Astrocyte of the cerebellum (primary cell): ENCODE measurements at places on chromosomes 2 and 18.
A peak's percentile ranks its signal among the peaks of the same experiment; 100 is the strongest.

DNA sequence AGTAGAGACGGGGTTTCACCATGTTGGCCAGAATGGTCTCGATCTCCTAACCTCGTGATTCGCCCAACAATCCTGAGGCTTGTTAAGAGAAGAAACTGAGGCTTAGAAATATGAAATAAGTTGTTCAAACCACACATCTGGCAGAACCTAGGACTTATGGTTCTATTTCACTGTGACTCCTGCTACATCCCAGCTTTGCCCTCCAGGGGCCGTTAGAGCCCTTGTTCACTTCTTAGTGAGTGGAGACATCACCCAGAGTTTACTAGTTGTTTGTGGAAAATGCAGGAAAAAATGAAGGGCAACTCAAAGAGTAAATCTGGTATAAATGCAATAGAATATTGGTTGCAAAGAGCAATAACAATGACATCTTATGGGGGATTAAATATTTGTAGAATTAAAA is 43.9 kb downstream of the MARCHF4 start:
- no peak for DNase-seq

DNA sequence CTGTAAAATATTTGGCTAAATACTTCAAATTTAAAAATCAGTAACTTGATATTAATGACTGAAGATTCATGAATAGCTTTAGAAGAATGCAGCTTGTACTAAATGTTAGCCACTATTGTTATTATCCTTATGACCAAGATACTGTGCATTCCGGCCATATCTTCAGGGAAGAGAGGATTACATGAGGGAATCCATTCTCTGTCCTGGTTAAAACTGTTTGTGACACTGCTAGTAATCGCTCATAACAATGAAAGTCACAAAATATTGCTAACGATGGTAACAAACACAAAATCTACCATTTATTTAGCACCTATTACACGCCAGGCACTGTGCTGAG is 217.7 kb downstream of the PRKCE start:
- DNase-seq, result no peak

DNA sequence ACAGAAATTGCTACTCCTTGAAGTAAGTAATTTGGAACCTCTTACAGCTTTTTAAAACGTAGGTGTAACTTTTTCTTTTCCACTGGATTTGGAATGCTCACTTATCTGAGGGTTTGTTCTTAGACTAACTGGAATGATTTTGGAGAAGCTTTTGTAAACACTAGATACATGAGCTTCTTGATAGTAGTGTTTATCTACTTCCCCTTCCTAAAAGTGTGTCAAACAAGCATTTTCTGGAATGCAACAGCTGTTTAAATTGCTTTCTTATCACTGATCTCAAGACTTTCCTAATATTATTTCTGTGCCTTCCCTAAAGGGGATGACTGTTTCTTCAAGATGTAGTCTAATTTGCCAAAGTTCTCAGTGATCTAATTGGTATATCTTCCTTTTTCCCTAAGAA is 282.6 kb downstream of the CCDC178 start:
- DNase-seq, result no peak

DNA sequence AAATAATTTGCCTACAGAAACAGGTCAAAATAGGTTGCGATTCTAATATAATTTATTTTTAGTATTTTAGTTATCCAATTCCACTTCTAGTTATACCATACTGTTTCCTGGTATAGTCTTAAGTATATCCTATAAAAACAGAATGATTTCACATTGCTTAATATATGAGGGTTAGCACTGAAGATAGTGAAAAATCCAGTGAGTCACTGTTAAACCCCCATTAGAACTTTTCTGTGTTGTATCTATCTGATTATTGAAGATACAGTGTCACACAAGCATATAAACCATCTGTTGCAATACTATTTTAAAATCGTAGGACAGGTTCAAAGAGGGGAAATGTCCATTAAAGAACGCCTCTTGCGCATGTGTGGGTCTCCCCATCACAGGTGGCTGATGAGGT is 110.0 kb downstream of the FEZ2 start:
- DNase-seq, result no peak

DNA sequence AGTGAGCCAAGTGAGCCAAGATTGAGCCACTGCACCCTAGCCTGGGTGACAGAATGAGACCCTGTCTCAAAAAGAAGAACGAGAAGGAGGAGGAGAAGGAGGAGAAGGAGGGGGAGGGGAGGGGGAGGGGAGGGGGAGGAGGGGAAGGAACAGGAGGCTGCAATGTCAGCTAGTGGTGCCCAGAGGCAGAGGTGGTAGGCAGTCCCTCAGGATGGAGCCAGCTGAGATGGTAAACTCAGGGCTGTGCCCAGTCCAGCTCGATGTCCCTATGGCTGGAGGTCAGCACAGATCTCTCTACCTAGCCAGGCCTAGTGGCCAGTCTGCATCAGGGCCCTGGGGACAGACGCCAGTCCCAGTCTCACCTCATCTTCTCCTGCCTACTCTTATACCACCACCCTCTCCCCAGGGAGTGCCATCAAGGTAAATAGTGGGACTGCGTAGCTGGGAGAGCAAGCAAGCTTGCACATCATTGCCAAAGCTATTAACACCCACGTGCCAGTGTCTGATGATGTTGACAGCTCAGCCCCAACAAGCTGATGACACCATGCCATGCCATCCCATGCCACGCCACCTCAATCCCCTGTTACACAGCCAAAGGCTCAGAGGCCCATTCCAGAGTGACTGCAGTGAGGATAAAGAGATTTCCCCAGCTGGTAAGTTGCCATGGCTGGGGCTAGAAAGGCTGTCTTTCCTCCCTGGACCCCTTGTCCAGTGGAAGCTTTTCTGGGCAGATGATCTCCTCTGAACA is 7.6 kb upstream of the PLB1 start:
- no peak for DNase-seq

DNA sequence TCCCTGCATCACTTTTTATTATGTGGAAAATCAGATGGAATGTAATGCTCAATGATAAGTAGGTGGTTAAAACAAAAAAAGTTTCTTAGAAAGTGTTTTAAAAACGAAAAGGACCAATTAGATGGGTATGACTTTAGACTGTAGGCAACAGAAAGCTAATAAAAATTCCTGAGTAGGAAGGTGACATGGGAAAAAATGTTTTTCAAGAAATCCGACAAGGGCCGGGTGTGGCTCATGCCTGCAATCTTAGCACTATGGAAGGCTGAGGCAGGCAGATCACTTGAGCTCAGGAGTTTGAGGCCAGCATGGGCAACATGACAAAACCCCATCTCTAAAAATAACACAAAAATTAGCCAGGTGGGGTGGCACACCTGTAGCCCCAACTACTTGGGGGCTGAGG is 126.1 kb downstream of the THADA start:
- no peak for DNase-seq

GRCh38 chr18:58820251-58820650 is 44.4 kb upstream of the ZNF532 start:
- no peak for DNase-seq

GRCh38 chr2:65349863-65350262 is 82.5 kb downstream of the SPRED2 start:
- peak; percentile 53 for DNase-seq

- DNase-seq, result no peak
Observed at GRCh38 chr2:183426825-183427224, 302.6 kb downstream of the NUP35 start.

DNA sequence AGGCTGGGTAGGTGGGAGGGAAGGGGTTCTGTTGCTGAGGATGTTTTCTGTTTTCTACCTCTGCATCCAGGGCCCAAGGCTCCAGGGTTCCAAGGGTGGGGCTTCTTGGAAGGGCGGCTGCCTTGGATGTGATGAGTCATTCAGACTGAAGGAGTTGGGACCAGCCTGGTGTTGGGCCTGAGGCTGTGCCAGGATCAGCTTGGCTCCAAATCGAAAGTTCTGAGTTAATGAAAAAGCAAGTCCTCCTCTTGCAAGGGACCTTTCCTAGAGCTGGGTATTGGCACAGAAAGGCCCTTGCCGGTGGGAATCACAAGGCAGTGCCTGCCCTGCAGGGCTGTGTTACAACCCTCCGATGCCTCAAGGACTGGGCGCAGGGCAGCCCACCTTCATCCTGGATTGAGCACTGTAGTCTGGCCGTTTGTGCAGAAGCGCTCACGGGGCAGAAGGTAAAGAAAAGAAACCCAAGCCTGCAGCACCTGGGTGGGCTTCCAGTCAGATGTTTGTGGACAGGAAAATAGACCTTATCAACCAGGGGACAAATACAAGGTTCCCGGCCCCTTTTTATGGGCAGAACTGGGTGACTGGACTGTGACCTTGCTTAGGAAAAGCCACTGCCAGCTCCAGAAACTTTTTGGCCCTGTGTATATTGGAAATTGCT is 52.5 kb upstream of the MCFD2 start:
- peak; percentile 81 for DNase-seq

GRCh38 chr2:153387203-153387602 is 91.4 kb downstream of the RPRM start:
- no peak for DNase-seq

DNA sequence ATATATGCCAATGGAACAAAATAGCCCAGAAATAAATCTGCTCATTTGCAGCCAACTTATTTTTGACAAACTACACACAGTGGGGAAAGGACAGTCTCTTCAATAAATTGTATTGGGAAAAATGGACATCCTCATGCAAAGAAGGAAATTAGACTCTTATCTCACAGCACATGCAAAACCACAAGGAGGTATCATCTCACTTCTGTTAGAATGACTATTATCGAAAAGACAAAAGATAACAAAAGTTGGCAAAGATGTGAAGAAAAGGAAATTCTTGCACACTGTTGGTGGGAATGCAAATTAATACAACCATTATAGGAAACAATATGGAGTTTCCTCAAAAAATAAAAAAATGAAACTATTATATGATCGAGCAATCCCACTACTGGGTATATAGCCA is 16.3 kb upstream of the WDR75 start:
- no peak for DNase-seq

- DNase-seq, result no peak
Observed at GRCh38 chr2:26300234-26300925, 45.6 kb upstream of the SELENOI start.

DNA sequence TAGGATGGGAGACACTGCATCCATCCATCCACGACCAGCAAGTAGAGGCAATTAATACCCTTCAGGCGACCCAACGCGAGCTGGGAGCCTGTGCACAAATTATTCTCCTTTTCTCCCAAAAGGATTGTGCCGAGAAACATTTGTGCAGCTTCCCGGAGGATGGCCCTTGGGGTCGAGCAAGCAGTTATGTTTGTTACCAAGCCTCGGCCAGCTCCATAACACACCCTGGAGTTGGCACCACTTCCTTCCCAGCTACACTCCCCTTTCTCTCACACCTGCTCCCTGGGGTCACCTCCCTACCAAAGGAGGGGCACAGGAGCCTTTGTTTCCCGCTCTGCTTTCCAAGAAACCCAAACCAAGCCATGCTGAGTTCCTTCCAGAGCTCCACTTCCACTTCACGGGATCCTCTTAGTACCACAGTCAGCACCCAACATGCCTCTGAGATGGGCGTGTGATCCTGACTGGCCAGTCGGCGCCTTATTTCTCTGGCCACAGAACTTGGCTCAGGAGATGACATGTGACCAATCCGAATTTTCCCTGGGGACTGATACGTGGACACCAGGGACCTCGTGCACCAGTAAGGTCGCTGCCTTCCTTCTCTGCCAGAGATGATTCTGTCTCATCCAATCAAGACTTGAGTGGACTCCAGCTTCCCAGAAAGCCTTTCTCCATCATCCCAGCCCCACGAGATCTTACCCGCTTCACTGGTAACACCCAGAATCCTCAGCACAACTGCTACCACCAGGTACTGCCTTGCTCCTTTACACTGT is 28.5 kb downstream of the GPR55 start:
- DNase-seq, result no peak

- DNase-seq, result no peak
Observed at GRCh38 chr2:240323601-240324291, 111.7 kb upstream of the GPC1 start.

DNA sequence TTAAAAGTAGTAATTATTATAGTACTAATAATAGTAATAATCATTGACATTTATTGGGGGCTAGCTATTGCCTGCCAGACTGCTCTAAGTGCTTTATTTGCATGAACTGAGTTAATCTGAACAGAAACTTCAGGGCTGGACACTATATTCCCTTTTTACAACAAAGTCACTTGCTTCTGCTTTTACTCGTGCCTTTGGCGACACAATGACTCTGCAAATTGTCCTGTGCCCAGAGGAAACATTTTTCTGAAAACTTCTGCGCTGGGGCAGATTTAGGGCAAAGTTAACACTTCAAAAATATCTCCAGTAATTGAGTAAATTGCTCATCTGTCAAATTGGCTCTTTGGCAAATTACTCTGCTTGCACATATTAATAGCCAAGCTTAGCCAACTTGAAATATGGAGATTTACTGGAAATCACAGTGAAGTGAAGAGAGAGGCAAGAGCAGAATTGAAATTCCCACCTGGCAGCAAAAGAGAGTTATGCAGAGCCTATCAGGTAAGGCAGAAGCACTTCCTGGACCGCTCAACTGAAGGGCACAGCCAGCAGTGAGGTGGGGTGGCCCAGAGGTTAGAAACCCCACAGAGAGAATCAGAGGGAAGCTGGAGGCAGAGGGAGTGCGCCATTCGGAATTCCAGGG is 36.3 kb downstream of the BMP10 start:
- DNase-seq, result no peak

GRCh38 chr2:10439971-10440370 is 8.2 kb downstream of the ODC1 start:
- no peak for DNase-seq

DNA sequence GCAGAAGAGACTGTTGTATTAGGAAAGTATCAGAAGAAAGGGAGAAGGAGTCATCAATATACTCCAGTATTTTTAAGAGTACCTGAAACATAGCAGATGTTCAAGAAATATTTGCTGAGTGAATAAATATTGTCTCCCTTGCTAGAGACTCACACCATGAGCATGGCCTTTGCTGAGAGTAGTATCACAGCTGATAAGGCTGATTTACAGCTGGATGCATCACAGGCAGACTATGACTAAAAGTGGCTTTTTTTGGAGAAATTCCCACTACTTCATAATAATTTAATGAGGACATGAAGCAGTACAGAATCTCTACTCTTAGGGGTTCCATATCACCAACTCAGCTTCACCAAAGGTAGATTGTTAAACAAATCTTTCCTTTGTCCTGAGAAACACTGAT is 373.3 kb downstream of the RBM43 start:
- no peak for DNase-seq

- DNase-seq, result no peak
Observed at GRCh38 chr2:45276914-45277313, 267.7 kb upstream of the SIX2 start.

DNA sequence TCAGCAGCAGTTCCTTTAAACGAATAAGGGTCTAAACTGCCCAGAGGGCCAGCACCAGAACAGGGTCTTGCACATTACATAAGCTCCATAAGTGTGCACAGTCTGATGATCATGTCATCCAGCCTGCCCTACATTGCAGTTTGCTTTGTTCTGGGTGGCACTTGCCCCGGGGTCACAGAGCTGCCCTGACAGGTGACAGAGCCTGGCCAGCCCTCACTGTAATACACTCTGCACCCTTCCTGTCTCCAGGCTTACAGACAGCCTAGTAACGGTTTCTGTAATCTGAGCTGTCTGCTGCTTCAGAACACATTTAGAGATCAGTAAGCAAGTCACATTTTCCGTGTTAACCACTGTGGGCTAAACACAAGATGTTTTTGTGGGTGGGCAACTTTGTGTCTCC is 213.3 kb downstream of the FAM210A start:
- DNase-seq, result no peak
